ENCODE measurements at places on chromosomes 11 and 22.

- no peak for DNase-seq
These were observed 68.0 kb downstream of the RSF1 start for GRCh38 chr11:77752516-77752915.

DNA sequence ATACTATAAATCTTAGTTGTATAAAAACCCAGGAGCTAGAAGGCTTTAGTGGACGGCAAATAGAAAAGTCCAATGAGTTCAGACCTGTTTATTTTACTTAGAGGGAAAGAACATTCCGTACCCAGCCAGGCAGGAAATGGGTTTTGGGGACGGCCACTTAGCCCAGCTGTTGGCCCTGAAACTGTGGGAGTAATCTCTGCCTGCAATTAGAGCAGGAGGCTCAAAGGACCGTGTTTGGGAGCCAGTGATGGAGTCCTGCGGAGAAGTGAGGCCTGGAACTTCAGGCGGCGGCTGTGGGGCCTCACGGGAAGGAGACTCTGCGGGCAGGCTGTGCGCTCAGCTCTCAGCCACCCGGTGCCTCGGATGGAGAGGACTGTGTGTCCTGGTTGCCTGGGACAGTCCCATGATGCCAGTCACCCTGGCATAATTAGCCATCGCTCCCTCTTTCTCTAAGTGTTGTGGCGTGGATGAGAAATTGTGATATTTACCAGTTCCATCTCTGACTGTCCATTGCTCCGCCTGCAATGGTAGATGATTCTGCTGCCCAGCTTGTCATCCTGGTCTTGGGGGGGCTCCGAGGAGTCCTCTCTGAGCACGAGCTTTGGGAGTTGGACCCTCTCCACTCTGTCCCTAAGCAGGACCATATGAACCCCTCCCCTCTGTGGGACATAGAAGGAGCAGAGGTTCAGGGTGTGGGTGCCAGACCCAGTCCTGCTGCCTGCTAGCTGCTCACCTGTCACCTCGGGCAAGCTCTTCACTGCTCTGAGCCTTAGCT is 530.3 kb downstream of the TBC1D22A start:
- no peak for DNase-seq

GRCh38 chr22:41551877-41552582 is 7.8 kb upstream of the POLR3H start:
- no peak for DNase-seq

- DNase-seq, result no peak
These were observed 135.8 kb downstream of the TRIM44 start for GRCh38 chr11:35798423-35798822.

DNA sequence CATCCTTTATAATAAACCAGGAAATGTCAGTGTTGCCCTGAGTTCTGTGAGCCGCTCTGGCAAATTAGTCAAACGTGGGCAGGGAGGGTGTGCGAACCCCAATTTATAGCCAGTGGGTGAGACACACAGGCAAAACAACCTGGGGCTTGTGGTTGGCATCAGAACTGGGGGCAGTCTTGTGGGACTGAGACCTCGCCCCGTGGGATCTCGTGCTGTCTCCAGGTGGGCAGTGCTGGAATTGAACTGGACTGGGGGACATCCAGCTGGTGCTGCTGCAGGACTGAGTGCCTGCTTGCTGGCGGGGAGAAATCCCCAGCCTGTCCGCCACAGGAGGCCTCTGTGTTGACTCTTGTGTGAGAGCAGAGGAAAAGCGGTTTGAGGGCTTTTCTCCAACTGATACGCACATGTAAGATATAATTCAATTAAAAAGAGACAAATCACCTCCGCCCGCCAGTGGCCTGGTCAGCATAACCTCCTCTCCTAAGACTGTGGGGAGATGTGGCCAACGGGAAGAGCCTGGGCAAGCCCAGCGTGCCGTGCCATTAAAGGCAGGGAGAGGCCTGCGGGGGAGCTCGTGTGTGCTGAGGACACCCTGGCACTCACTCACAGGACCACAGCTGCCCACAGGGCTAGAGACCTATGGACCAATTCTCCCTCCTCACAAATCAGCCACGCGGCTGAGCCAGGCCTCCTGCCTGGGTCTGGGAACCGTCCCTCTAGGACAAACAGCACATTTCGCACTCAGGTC is 18.4 kb downstream of the SULT4A1 start:
- no peak for DNase-seq

GRCh38 chr22:20435436-20436306 is 2.0 kb downstream of the SCARF2 start:
- no peak for DNase-seq

DNA sequence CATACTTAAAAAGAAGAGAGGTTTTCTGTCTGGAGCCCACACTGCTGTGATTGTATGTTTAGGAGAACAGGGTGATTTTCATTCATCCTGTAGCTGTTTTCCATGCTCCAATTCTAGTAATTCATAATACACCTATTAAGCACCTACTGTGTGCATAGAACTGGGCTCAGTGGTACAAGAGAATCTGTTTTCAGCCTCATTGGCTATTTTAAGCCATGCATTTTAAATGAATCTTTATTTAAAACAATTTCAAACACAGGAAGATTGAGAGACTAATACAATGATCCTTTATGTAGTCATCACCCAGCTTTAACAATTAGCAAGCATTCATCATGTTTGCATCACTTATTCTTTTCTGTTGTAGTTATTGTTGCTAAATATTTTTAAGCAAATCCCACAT is 86.2 kb downstream of the BDNF start:
- no peak for DNase-seq

GRCh38 chr11:25961539-25961938 is 370.4 kb upstream of the ANO3 start:
- DNase-seq, result no peak

GRCh38 chr11:78472382-78472781 is 54.8 kb upstream of the GAB2 start:
- no peak for DNase-seq

DNA sequence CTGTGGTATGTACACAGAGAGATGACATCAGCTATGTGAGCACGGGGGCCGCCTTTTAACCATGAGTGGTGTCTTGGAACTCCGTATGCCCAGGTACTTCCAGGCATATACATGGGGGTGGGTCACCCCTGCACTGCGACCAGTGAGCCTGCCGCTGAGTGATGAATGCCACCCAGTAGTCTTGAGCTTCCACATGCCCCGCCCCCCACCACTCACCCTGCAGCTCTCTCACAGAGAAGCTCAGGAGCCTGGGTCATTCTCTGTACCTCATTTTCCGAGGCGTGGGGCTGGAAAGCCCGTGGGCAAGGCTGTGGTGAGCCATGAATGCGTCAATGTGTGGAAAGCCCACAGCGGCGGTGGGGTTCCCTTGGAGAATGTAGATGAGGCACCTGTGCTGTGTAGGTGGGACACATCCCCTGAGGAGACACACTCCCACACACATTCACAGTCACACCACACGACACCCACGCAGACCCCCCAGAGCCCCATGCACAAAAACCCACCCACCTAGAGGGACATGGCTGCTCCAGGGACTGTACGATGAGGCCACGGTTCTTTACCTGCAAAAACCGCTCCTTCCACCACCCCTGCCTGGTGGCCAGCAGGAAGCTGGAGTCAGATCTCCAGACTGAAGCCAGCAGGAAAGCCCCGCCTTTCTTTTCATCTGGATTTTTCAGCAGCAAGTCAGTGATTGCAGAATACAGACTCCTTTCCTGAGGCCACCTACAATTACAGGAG is 67.6 kb downstream of the PIWIL3 start:
- no peak for DNase-seq

DNA sequence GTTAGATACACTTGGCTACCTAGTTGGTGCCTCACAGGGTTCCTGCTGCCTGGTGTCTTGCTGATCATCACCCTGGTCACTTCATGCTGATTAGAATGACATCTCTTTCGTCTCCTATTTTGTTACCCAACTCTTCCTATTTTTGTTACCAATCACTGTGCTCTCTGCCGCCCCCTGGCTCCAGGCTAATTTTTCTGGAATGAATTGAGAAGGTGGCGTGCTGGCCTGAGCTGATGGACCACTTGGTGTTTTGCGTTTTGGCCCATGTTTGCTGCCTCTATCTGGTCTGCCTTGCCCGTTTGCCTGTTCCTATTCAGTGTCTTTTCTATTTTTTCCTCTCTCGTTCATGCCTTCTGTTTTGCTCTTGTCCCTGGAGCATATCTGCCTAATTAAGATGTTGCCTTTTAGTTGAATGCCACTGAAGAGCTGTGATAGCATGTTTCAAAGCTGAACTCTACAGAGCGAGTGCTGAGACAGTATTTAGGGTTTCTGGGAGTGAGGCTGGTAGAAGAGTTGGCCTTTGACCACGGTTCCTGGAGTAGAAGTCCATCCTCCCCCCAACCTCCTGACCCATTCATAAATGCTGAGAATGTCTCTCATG is 5.9 kb upstream of the ATF4 start:
- DNase-seq, result no peak

DNA sequence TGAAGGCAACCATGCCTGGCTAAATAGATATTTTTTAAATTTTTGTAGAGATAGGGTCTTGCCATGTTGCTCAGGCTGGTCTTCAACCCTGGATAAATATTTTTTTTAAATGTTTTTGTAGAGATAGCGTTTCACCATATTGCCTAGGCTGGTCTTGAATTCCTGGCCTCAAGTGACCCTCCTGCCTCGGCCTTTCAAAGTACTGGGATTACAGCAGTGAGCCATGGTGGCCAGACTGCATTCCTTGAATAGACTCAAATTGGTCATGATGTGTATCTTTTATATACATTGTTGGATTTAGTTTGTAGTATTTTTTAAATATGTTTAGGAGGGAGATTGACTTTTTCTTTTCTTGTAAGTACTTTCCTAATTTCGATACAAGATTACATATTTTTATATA is 325.7 kb upstream of the C11orf87 start:
- no peak for DNase-seq

DNA sequence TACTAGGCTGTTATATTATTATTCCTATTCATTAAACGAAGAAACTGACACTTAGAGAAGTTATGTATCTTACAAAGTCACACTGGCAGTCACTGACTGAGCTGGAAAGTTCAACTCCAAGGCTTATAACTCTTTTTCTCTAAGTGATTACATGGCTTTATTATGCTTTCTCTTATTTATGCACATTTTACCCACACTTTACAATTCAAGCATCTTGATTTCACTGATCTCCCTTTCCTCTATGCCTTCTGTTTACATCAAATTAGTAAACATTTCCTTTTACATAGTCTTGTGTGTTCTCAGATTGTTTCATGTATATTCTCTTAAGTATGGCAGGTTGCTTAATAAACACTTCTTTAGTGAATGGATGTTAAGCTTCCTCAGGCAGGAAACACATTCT is 66.0 kb downstream of the CLPB start:
- DNase-seq, result no peak

DNA sequence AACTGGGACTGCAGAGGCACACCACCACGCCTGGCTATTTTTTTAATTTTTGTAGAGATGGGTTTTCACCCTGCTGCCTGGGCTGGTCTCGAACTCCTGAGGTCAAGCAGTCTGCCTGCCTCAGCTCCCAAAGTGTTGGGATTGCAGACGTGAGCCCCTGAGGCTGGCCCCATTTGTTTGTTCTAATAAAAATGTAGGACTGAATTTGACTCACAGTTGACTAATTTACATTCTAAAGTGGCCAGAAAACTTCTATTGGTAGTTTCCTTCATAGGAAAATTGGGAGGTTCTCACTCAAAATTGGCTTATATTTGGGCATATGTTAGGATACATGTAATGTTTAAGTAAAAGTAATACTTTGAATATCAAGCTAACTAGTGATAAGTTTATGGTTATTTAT is 35.0 kb downstream of the PPFIA1 start:
- DNase-seq, result no peak

DNA sequence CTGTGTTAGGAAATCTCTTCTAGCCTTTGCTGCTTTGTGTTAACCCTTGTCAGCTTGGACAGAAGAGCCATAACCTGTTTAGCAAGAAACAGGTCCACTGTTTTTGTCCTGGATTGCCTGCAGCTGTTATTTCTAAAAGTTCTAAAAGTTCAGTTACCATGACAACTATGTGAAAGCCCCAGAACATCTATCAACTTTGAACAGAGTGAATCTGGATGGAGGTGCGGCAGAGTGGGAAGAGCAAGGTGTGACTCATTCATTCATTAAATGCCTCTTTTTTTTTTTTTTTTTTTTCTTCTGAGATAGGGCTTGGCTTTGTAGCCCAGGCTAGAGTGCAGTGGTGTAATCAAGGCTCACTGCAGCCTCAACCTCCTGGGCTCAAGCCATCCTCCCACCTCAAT is 50.5 kb downstream of the RBX1 start:
- no peak for DNase-seq

Data from frontal cortex (tissue), 4 donors.